ENCODE measurements at places on chromosomes 5 and 9.

- no peak for DNase-seq
Observed at GRCh38 chr5:150310246-150310645, 7.5 kb upstream of the ARSI start.

DNA sequence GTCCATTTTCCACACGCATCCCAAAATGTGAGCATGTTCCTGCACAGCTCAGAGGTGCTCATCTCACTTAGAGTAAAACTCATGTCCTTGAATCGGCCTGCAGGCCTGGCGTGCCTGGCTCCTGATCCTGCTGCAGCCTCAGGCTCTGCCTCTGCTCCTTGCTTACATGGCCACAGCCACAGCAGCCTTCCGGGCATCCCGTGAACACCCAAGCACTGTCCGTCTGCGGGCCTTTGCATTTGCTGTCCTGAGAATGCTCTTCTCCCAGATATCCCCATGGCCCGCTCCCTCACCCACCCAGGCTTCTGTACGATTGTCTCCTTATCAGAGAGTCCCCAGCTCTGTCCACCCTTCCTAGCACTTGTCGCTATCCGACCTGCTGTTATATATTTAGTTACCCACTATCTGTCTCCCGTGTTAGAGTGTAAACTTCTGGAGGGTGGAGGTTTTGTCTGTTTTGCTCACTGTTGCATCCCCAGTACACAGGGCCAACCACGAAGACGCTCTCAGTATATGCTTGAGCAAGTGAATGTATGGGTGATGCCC, 21.9 kb downstream of the FGF18 start:
- no peak for DNase-seq

GRCh38 chr9:106868087-106868486, 5.1 kb downstream of the ZNF462 start:
- DNase-seq = no peak

DNA sequence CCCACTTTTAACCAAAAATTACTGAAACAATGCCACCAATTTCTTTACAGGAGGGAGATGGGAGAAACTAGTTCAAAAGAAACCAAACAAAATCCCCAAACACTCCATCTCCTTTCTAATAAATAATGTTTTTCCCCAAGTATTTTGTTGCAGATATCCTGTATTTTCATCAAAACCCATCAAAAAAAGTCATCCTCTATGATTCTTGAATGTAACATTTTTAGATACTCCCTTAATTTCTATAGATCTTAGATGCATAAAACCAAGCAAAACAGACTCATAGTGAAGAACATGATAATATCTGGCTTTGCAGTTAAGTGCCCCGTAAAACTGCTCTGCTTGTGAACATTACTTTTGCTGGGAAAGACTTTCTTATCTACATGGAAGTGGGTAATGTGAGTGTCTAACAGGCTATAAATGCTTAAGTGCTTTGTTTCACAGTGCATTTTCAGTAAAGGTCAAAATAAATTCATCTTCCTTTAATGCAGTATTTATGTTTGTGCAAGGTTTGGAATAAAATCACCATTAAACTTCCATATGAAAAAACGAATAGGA, 77.3 kb upstream of the TBCA start:
- no peak for DNase-seq

- peak; percentile 10 for DNase-seq
Observed at GRCh38 chr5:78269088-78269703, 25.3 kb downstream of the AP3B1 start.

DNA sequence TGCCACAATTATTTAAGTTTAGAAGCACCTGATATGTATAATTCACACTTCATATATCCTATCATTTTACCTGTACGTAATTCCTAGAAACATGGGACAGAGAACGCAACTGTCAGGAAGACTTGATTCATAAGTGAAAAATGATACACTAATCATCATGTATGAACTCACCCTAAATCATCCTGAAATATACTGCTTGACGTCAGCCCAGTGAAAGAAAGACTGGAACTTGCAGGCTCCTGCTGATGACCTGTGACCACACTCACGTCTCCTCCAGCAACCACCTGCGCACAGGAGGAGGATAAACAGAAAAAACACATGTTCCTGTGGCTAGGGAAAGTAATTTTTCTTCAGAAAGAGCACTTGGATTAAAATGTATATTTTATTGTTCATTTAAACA, 169.7 kb downstream of the MPDZ start:
- no peak for DNase-seq

DNA sequence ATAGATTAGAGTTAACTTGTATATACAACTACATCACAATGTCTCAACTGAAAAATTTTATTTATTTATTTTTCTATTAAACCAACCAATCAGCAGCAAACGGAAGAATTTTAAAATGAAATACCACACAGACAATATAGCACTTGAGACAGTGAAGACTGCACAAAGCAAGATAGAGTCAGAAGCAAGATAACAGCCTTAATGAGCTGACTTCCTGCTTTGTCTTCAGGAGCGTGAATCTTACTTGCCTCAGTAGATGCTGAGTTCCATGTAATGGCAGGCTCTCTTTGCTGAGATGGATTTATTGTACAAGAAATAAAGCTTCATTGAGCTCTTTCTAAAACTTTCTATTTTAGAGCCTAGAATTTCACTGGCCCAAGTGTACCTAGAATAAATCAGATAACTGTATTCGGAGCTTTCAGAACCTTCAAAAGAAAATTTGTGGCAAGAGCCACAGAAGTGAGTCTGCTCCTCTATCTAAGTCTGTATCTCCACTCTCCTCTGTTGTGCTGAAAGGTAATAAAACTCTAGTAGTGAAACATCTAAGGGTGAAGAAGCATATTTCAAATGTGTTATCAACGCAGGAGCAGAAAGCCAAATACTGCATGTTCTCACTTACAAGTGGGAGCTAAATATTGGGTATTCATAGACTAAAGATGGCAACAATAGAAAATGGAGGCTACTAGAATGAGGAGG, 83.3 kb upstream of the ANKRD55 start:
- no peak for DNase-seq

DNA sequence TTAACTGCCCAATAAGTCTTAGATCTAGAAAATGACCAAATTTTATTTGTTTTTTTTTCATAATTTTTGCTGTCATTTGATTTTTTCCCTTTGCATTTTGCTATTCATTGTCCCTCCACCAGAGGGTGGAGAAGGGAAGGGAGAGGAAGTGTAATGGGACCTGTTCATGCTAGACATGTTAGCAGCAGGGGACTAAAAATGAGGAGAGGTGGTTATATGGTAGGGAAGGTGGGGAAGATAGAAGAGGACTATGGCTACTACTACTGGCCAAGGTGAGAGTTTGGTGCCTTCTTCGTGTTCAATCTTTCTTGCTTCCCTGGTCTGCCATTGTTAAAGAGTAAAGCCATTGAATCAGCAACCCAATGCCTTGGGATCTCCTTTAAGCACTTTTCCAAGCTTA, 6.4 kb downstream of the GRIA1 start:
- DNase-seq = no peak

DNA sequence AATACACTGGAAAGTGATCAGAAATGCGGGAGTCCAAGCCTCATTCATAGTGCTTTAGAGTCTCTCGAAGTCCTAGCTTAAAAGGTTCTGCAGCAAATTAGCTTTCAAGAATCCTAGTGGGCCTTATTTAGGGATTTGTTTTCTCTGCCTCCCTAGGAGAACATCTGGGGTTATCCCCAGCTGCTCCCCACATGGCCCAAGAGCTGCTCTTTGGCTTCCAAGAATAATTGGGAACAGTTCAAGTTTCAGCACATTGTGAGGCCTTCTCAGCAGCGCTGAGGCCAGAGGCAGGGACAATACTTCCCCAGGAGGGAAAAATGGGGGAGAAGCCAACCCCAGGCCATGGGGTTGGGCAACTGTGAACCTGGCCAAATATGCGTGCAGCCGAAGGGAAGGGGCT, 108.7 kb downstream of the LIFR start:
- DNase-seq = no peak

DNA sequence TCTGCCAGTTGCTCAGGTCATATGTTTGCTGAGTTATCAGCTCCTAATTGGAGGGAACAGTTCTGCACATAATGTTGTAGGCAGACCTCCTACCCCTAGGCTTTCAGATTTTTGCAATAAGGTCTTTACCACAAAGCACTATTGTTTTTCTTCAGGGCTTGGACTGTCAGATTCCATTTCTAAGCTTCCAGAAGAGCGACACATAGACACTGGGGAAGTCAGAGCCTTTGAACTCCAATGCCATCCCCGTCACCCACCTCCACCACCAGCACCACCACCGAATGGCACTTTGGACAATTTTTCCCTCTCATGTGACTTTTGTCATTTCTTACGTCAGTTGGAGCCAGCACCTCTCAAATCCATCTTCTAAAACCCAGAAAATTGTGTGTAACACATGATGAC, 28.3 kb upstream of the SPRY4 start:
- DNase-seq = no peak

DNA sequence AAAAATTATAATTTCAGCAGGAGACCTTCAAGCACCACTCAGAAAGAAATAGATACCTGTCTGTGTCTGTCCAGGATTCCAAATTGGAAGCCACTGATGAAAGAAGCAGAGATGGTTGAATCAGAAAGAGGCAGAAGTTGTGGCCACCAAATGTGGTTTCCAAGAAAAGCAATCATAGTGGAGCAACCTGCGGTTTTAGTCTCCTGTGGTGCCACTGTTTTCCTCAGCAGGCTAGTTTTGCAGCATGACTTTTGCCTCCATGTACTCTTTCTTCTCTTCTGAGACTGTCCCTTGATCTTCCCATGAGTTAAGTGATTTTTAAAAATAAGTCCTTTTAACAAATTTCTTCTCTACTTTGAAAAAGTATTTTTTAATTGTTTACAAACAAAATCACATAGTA, 535.8 kb downstream of the CYLC2 start:
- DNase-seq = no peak

DNA sequence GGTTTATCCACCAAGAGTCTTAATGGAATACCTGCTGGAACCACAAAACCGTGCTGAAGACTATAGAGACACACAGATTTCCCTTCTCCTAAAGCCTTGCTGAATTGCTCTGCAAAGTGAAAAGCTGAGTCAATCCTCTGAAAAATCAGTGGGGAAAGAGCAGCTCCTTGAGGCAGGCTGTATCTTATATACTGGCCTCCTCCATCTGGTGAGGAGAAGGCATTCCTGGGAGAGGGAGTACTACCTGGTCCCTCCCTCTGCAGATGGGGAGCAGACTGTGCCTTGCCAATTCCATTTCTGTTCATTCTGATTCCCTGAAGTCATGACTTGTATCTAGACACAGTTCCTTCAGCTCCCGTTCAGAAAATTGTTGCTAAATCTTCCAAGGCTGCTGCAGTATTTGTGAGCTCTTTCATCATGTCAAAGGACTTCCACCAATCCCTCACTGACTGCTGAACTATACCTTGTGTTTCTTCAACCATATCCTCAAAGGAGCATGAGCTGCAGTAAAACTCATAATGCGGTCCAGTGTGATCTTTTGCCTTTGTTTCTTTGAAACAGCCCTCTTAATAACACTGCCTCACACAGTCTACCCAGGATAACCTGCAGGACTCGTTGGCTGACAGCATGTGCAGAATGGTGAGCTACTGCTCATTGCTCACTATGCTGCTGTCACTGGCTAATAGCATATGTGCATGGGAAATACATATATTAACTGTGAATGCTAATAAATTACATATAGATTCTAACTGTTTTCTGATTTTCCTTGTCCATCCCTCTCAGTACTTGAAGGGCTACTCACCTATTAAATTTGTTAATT, 84.5 kb downstream of the FOXD1 start:
- DNase-seq = no peak

DNA sequence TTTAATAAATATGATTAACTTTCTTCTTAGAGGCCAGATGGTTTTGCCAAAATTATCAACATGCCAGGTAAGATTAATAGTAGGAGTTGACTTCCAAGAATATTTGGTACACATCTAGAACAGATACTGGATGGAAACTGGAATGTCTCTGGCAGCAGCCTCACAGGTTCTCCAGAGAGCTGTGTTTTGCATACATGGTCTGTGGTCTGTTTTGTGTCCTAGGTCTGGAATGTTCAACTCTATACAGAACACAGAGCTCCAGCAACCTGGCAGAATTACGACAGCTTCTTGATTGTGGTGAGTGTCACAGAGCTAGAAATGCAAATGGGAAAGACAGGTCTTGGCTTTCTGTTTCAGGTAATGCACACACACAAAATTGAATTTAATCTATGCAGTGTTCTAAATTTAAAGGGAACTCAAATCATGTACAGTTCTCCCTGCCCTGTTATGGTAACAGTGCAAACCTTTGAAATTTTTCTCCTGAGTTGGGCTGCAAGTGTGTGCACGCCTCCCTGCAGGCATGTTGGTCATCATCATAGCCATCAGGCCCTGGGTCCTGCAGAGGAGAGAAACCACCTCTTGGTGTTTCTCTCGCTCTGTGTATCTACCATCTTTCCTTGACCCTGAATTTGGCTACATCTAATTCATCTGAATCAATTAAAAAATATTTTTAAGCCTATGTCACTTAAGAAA, 58.3 kb downstream of the PIK3R1 start:
- DNase-seq = no peak

DNA sequence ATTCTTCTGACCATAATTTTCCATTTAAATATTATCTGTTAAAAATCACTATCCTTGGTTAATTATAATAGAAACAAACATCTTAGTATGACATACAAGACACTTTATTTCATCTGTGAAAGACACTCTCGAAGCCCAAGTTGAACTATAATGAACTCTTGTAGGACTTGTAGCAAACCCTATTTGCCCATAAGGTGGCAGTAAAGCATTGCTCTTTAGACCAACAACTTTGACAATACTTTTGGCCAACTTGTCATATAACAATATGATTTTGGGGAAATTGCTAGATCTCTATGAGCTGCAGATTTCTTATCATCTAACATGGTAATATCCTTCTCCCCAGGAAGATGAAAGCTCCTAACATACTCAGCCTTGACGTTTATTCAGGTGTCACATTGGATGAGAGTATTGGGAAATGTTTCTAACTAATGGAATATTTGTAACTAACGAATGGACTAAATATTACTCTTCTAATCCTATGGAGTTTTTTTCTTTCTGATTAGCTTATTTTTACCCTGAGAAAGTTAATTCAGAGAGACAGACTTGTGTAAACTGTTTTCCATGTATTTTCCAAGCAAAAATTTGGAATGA, 11.0 kb downstream of the SPINK14 start:
- DNase-seq = no peak

DNA sequence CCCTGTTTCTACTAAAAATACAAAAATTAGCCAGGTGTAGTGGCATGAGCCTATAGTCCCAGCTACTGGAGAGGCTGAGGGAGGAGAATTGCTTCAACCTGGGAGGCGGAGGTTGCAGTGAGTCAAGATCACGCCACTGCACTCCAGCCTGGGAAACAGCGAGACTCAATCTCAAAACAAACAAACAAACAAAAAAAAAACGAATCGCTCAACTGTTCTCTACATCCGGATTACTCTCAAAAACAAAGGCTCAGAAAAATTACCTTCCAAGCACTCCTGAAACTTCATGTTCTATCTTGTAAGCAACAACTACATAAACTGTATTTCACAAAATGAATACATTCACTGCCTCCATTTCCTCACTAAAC, 14.0 kb downstream of the UBAP2 start:
- no peak for DNase-seq

DNA sequence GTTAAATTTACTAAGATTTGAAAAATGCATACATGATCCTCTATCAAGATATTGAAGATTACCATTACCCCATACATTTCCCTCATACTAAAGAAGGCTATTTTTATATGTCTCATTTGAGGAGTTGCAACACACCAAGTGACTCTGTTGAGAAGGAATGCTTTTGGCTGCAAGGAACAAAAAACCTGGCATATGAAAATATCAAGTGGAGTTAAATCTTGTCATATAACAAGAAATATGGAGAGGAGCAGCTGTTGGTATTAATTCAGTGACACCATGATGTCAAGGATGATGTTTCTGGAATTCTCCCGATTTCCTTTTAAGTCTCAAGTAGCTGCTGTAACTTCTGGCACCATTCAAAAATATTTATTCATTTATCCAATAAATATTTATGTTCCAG, 193.8 kb downstream of the CSNK1G3 start:
- no peak for DNase-seq

GRCh38 chr5:17429353-17429752, 68.7 kb upstream of the TAF11L2 start:
- no peak for DNase-seq
